ENCODE measurements at places on chromosomes 5 and 9.

DNA sequence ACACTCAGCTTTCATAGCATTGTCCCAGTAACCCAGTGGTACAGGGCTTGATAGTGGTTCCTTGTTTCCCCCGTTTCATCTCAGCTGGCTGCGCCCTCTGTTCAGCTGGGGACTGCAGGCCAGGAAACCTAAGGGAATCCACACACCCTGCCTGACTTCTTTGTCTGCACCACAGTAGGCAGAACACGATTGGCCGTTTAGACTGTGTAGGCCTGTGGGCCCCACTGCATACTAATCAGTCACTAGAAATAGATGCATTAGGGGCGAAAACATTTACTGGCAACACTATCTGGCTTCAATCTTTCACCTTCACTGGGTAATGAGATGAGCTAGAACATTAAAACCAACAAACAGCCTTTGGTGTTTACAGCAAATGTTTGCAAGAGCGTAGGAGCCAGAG, 512.7 kb upstream of the BRINP1 start:
- no peak for DNase-seq

GRCh38 chr5:97135868-97136267, 6.5 kb downstream of the LIX1 start:
- DNase-seq, result no peak

- DNase-seq, result no peak
Measured at GRCh38 chr9:7130266-7130820, 372.6 kb downstream of the KDM4C start.

- no peak for DNase-seq
Measured at GRCh38 chr5:78430866-78431265, 70.4 kb downstream of the SCAMP1 start.

GRCh38 chr9:91840469-91840868, 109.6 kb downstream of the ROR2 start:
- no peak for DNase-seq
